ENCODE measurements at places on chromosomes 2 and 18.

GRCh38 chr2:121074293-121074932, 210.6 kb downstream of the TFCP2L1 start:
- no peak for DNase-seq

GRCh38 chr2:44821500-44821899, 120.0 kb upstream of the SIX3 start:
- no peak for DNase-seq

DNA sequence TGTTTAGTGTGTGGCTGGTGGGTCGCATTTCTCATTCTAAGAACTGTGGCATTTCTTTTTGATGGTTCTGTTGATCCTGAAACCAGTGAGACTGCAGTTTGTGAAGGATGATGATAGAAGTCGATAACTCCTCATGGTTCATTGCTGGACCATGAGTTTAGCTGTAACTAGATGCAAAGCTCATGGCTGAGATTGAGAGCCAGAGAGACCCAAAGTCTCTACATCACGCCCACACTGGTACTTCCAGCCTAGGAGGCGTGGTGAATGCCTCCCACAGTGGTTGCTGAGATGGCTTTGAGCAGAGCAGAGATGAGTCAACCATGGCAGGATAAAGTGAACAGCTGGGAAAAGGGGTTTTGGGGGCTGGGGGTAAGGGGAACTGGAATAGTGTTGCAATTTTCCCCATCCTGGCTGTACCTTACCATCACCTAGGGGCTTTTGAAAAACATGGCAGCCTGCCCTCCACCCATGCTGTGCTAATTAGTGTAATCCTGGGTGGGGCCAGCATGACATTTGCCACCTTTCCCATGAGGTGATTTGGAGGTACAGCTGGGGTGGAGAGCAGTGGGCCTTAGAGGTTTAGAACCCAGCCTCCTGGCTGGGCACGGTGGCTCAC, 24.1 kb downstream of the INPP4A start:
- DNase-seq = no peak

- no peak for DNase-seq
Measured at GRCh38 chr2:191374939-191375338, 129.7 kb downstream of the MYO1B start.

- DNase-seq = no peak
Measured at GRCh38 chr2:2735041-2735440, 404.0 kb upstream of the MYT1L start.

- DNase-seq = no peak
Measured at GRCh38 chr2:234392041-234392615, 104.8 kb downstream of the ARL4C start.

DNA sequence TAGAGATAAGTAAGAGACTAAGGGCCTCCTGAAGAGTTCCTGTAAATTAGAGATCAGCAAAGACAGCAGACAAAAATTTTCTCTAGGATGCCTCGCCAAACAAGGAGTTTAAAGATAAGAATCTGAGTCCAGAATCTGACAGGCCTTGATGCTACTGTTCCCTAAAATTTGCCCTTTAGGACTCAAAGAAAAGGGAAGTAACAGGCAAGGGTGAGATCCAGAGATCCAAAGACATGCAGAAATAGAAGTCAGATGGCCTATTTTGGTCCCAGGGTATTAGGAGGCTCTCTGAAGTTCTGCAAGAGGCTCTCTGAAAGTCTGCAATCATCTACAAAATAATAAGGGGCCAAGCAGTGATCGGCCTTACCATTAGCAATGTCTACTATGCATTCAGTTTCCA, 33.0 kb downstream of the GALNT5 start:
- no peak for DNase-seq

DNA sequence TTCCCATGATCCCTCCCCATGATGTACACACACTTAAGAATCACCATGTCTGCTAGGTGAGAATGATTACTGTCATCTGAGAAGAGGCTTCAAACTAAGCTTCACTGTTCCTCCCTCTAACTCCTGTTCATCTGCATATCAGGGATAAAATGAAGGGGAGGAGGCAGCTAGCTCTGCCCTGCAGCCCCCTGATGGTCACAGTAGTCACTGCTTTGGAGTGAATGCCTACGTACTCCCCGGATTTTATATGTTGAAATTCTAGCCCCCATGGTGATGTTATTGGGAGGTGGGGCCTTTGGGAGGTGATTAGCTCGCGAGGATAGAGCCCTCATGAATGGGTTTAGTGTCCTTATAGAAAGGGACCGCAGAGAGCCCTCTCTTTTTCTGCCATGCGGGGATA, 156.4 kb downstream of the NCKAP5 start:
- no peak for DNase-seq

GRCh38 chr2:445896-446295, 158.0 kb upstream of the ALKAL2 start:
- DNase-seq = no peak

Measured in activated CD8-positive, alpha-beta memory T cell treated with anti-CD3 and anti-CD28 coated beads for 1 hour (primary cell).